ENCODE measurements at places on chromosomes 4 and X.

- DNase-seq, result peak; percentile 78
These were observed 18.1 kb downstream of the SOWAHB start for GRCh38 chr4:76879731-76880364.

- DNase-seq, result no peak
These were observed 348.8 kb downstream of the CCSER1 start for GRCh38 chr4:90476019-90476418.

DNA sequence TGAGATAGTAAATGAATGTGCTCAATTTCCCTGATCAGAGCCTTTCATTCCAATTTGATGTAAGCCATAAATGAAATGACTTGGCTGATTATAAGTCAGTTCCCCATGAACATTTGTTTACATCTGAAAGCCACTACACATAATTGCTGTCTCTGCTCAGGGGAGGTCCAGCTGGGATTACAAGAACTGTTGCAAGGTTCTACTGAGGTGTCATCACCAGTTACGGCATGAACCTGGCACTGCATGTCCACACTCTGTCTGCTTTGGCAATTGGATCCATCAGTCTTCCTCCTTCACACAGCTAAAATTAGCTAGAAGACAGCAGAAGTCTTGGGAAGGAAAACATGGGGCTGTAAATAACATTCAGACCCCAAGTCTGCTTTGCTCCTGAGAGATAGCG, 12.8 kb upstream of the MBNL3 start:
- DNase-seq, result no peak

DNA sequence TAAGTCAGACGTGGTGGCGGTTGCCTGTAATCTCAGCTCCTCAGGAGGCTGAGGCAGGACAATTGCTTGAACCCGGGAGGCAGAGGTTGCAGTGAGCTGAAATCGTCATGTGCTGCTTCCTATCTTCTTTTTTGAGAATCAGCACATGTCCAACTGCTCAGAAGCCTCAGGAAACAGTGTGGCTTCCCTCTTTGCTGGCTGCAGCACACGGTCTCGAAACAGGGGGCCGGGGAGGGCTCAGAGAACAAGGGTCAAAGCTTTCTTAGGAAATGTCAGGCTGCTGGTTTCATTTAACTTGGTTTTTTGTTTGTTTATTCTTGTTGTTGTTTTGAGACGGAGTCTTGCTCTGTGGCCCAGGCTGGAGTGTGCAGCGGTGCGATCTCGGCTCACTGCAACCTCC, 31.3 kb downstream of the CRLF2 start:
- DNase-seq, result no peak

- no peak for DNase-seq
These were observed 76.6 kb downstream of the ANXA3 start for GRCh38 chr4:78627966-78628678.

GRCh38 chrX:121308276-121308805, 260.9 kb downstream of the GLUD2 start:
- no peak for DNase-seq

DNA sequence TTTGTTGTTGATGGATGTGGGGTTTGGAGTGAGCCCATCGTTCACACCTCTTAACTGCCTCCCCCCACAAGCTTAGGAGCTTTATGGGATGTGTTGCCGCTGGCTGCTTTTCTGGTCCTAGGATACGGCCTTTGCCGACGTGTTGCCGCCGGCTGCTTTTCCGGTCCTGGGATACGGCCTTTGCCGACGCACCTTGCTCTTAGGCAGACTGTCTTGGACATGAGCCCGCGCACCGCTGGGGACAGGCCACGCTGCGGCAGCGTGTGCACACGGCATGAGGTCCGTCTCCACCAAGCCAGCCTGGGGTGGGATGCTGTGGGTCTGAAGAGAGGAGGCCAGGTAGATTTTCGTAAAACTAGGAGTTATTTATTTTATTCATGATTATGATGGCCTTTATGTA, 14.2 kb downstream of the RGS12 start:
- no peak for DNase-seq

- DNase-seq, result peak; percentile 86
These were observed 202.7 kb downstream of the OR13H1 start for GRCh38 chrX:131746491-131746968.
